ENCODE measurements at places on chromosomes 12 and 14.

DNA sequence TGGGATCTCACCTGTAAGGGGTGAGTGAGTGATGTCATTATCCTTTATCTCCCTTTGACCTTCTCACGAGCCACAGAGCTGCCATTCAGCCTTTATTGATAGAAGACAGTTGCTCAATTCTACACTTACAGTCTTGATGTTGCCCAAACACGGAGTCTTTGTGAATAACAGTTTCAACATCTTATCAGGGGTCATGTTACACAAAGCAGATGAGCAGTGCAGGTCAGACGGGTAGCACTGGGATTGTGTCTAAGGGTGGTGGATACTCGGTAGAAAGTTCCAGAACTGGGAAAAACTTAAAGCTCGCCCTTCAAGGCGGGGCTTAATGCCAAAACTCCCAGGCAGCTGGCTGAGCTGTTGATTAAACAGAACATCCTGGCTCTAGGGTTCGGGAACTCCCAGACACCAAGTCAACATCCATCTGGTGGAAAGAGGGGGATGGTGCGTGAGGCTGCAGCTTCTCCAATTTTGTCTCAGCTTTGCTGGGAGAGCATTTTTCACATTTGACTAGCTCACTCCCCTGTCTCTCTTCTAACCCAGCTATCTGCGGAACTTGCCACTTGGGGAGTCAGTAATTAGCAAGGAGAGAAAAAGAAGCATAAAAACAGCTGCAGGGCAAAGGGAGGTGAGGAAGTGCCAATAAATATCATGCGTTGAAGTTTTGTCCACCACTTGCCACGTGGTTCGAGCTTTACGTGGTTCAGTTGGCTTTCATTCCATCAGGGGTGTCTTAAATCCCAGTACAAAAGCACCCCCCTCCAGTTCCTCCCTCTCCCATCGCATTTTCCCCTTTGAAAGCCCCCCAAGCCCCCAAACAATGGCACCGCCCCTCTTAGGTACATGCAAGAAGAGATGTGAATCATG is 31.0 kb downstream of the FOXN4 start:
- no peak for DNase-seq

DNA sequence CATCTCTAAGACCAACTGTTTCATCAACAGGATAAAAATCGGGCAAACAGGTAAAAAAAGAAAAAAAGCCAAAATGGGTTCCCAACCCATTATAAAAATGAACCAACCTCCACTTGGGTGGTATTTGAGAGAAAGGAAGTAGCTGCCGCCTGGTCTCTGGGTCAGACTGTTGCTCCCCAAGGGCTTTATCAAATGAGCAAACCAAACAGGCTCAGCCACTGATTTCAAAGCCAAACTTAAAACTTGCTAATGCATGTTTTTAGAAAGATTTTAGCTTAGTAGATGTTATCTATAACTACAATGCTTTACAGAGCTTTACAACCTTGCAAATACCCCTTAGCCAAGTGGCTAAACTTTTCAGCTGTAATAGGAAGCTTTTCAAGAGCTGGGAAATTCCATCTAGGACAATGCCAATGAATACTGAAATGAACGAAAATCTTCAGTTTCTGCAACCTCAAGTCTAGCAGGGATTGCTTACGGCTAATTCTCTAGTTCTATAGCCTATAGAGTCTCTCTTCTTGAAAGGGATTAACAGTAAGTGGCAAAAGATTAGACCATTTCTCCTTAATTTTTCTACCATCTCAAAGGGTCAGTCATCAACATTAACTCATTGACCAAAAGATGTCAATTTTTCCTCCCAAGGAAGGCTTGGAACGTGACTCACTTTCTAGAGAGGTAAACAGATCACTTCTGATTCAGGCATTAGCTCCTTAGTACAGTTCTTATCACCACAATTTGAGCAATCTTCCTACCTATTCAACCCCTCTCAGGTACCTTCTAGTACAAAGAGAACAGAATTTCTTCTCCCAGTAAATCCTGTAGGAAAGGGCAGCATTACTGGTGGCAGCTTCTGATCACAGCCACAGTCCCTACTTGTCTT is 4.2 kb downstream of the PPM1H start:
- no peak for DNase-seq

DNA sequence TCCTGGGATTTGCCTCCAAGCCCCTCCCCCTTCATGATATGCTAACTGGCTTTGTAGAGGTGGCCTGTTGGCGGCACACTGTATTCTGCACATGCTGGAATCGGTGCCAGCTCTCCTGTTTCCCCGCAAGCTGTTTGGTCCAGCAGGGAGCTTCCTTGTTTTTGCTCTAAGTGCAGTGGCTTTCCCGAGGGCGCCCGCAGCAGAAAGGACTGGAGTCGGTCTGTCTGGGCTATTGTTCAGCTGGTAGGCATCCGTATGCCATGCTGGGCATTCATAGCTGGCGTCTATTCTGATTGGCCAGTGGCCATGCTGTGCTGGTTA is 88.9 kb upstream of the MED13L start:
- no peak for DNase-seq

GRCh38 chr12:54606556-54606955 is 18.1 kb upstream of the PPP1R1A start:
- DNase-seq = no peak

GRCh38 chr12:67067453-67068203 is 201.5 kb upstream of the CAND1 start:
- no peak for DNase-seq

- DNase-seq = no peak
Observed at GRCh38 chr12:56221232-56221756, 428 bp downstream of the RNF41 start.

All from activated CD4-positive, alpha-beta T cell treated with anti-CD3 and anti-CD28 coated beads, Interleukin-2, amount 50 U/mL, for 48 hours (primary cell).